ENCODE measurements at places on chromosomes 2 and 18.

DNA sequence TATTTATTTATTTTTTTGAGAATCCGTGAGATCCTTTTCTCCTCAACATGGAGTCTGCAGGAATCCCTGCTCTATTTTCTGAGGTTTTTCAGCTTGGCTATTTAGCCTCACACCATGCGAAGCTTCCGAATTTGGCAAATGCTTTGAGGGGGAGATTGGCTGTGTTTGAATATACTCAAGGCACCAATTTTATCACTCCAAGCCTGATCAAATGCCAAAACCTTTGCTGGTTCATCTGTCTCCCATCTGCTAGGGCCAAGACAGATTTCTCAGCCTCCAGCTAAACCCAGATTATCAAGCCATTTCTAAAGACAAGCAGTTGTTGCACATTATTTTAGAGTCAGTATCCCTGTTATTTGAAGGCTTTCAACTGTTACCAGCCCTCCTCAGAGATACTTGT is 295.7 kb downstream of the XIRP2 start:
- DNase-seq: no peak

DNA sequence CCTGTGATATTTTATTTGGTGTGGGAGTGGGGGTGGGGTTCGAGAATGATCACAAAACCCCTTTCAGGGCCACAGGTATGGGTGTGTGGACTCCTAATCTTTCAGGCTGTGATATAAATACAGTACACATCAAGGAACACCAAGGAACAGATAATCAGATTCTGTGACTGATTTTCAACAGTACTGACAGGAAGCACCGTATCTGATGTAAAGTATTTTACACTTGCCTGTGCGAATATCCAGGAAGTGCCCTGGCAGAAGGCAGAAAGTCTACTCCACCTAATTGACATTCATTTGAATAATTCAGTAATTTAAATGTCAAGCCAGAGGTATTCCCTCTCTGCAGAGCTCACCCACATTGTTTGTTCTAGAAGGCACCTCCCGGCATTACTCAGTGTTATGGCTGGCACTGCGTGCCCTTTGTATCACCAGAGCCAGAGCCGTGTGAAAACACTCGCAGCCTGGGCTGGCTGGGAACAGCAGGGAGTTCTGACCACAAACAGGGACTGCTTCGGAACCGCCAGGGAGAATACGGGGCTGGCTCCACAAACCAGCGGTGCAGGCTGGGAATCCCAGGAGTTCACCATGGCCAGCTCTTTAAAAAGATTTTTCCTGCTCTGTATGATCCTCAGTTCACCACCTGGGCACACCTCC is 91.8 kb downstream of the ACVR1 start:
- peak; percentile 75 for DNase-seq

- no peak for DNase-seq
Measured at GRCh38 chr2:15687720-15688119, 96.1 kb downstream of the DDX1 start.

- no peak for DNase-seq
Measured at GRCh38 chr2:199704358-199705238, 146.4 kb downstream of the FTCDNL1 start.

DNA sequence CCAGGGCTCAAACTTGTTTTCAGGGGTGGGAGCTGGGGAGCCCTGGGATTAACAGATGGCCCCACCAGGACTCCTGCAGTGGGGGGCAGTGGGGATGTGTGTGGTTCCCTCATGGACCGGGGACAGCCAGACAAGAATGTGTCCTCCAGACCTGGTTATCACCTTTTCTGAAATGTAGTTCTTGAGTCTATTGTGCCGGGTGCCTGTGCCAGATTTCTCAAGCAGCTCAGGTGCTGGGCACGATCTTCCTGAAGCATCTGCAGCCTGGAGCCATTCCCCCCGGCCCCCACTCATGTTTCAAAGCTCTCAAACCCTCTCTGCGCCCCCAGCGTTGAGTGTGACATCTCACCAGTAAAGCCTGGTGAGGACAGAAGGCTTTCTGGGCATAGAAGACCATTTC is 48.4 kb upstream of the HAAO start:
- DNase-seq: no peak

DNA sequence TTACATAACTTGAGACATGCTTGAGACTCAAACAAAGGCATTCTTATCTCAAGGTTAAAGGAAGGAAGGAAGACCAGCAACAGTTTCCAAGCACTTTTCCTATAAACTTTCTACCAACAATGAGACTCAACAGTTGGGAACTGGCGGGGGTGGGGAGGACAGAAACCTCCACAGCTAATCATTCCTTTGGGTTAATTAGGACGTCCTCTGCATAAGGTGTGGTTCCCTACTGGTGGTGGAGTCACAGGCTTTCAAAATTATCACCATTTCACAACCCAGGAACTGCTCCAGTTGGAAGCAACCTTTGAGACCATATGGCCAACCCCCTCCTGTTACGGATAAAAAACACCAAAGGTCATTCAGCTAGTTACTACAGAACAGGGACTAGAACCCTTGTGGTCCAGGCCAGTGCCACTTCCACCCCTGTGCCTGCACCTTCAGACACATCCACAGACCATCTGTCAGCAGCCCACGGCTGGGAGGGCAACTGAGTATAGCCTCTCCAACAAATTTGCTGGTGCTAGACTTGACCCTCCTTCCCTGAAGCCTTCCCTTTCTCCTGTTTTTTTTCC is 30.1 kb upstream of the ATL2 start:
- no peak for DNase-seq

DNA sequence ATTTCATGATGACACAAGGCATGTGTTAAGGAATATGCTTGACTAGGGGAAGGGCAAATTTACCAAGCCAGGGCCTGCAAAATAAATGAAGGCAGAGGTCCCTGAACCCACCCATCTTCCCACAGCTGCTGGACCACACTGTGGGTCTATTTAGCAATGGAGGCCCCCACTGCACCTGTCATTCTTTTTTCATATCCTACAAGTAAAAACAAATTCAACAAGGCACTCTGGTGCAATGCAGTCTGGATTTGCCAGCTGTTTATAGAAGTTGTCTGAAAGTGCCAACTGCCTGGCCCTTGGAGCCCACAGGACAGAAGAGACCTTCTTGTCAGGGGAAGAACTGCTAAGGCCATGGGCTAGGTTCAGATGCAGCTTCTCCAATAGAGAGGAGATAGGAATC is 112.8 kb upstream of the ATL2 start:
- no peak for DNase-seq

- peak; percentile 61 for DNase-seq
Measured at GRCh38 chr2:54559006-54559445, 102.9 kb downstream of the SPTBN1 start.

DNA sequence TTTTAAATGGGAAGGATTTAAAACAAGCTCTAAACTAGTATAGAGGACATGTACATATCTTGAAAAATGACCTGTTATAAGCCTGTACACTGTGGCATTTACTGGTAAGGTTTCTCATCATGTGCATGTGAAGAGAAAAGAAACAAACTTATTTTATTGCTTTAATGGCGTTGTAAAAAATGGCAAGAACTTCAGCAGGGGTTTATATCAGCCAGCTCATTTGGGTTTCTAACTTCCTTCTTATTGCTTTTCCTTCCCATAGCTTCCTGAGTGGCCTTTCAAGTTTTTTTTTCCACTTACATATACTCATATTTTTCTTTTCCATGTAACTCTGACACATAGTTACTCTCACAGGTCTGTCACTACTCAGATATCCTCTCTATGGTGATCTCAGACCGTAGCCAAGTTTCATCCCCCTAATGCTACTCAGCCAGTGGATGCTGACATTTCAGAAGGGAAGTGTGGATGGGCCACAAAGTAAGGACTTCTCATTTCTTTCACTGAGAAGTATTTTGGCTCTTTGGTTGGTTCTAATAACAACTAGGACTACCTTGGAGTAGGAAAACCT is 198.2 kb downstream of the PARD3B start:
- DNase-seq: no peak

GRCh38 chr2:60926741-60927552 is 45.6 kb downstream of the REL start:
- no peak for DNase-seq

- DNase-seq: peak; percentile 5
Measured at GRCh38 chr2:8119782-8120505, 561.9 kb upstream of the ID2 start.

DNA sequence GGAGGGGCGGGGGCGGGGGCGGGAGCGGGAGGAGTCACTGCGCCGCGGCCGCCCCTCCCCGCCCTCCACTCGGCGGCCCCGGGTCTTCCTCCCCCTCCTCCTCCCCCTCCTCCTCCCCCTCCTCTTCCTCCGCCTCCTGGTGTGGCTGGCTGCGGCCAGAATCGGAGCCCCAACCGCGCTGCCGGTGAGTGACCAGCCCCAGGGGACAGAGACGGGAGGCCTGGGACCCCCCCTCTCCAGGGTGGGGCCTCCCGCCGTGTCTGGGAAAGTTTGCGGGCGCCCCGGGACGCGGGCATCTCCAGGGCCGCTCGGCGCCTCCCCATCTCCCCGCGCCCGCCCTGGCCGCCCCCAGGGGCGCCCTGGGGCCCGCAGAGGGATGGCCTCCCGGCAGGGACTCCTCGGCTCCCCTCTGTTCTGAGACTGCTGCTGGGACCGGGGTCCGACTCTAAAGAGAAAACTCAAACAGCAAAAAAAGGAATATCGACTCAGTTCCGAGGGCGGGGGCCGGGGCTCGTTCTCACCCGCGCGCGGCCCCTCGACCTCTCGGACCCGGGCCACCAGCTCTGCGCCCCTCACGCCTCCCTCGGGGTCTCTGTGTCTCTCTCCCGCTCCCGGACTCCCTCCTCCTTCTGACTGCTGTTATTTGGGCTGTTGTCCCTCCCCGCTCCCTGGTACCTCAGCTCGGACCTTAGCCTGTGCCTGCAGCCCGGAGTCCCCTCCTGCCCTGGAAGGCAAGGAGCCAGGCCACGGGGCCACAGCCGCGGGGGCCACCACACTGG is at the start of gene STON1:
Gene STON1, plus strand, starts transcription at position 122 of the 779 bp plus-strand sequence. CDS start 50,480 bp downstream, outside the sequence.
- peak; percentile 60 for DNase-seq

DNA sequence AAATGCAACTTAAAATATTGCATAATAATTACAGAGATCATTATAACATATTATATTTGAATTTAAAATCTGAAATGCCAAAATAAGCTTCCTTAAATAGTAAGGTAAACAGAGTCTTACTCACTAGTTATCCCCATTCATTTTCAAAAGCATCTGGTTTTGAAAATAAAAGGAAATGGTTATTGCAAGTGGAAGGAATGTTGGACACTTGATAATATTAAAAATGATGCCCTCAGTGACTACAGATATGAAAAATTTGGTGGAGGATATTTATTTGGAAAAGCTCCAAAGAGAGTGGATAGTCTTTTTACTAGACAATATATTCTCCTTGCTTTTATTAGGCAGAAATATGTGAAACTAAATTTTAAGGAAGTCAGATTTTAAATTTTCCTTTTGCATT is 39.7 kb downstream of the CDH19 start:
- no peak for DNase-seq

- DNase-seq: no peak
Measured at GRCh38 chr2:239148495-239149200, 252.2 kb downstream of the HDAC4 start.

DNA sequence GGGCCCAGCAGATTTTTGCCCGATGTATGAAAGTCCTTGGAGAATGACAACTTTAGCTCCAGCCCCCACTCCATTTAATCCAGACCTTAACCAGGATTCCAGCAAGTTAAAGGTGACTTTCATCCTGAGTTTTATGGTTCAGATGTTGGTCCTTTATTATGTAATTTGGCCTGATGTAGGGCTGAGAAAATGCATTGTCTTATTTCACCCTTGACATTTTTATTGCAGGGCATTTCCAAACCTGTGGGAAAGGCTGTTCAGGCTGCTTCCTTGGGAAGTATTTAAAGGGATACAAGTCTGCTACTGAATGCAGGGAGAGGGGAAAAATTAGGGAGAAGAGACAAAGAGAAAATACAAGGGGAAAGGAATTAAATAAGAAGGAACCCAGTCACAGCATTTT is 48.8 kb downstream of the ASB1 start:
- no peak for DNase-seq

DNA sequence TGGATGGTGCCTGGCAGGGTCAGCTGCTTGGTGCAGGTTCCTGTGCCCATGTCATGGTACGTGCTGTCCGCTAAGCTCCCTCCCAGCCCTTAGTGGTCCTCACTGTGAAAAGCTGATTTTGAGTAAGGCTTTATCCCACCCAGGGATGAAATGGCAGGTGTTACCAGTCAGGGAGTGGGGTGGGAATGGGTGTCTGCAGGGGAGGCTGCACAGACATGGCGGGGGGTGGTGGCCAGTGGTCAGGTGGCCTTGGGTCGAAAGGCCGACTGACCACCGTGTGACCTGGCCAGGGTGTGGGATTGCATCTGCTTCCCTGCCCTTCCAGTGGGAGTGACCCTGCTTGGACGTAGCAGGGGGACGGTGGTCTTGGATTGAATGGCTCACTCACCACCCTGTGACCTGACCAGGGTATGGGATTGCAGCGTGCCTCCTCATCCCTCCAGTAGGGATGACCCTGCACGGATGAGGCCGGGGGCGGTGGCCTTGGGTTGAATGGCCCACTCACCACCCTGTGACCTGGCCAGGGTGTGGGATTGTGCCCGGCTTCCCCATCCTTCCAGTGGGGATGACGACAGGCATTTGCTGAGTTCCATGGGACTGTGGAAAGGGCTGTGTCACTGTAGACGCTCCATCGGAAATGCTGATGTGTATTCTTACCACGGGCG is 29.8 kb downstream of the AGAP1 start:
- no peak for DNase-seq

GRCh38 chr2:236720974-236721540 is 151.4 kb downstream of the ACKR3 start:
- no peak for DNase-seq

GRCh38 chr2:19505-19904 is 26.8 kb downstream of the FAM110C start:
- no peak for DNase-seq

- no peak for DNase-seq
Measured at GRCh38 chr2:128513961-128514283, 195.3 kb upstream of the HS6ST1 start.

DNA sequence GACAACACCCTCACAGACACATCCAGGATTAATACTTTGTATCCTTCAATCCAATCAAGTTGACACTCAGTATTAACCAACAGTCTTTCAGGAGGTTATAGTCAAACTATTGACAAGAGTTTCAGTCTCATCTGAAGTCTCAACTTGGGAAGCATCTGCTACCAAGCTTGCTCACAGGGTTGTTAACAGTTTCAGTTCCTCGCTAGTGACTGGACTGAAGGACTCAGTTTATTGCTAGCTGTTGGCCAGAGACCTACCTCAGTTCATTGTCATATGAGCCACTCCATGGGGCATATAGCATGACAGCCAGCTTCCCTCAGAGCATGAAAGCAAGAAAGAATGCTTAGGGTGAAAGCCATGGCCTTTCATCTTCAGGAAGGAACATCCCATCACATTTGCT is 228.6 kb downstream of the EPHA4 start:
- no peak for DNase-seq

DNA sequence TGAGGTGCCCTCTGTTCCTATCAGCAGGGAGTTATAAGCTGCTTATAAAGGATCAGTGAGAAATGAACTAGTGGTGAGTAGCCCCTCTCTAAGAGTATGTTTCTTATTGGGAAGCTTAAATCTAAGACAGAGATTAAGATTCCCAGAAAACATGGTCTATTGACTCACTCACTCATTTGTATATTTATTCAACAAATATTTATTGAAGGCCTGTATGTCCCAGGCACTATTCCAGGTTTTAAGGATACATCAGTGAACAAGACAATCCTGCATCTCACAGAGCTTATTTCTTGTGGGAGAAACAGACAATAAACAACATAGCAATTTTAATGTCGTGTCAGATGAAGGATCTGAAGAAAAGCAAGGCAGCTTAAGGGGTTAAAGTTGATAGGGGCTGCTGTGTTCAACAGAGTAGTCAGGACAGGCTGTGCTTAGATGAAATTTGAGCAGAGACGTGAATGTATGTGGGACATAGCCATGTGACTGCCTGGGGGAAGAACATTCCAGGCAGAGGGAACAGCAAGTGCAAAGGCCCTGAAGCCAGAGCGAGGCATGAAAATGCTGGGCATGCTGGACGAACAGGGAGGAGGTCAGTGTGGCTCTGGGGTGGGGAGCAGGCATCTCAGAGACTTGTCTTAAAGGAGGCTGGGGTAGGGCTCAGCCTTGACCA is 14.8 kb upstream of the PSD4 start:
- DNase-seq: no peak

Data from SJSA1 (cell line).